Spleen (tissue), 13 donors: ENCODE measurements at places on chromosomes 16 and 17. TPM values are rescaled to one million over a fixed set of nuclear protein-coding genes. Genes with fewer than 3 reads are reported as not detected.
A peak's percentile ranks its signal among the peaks of the same experiment; 100 is the strongest.

ZG16B gene
- 3.8 TPM for total RNA-seq

CLEC18B gene
- total RNA-seq = not detected

GJD3 gene
- 13.3 TPM for total RNA-seq

COX6A2 gene
- not detected for total RNA-seq

GLIS2 gene
- total RNA-seq = 2.0 TPM

CES5A gene
- total RNA-seq = not detected

SLC16A6 gene
- 8.7 TPM for total RNA-seq

KRTAP9-2 gene
- not detected for total RNA-seq

KRTAP4-6 gene
- total RNA-seq = not detected

DNA sequence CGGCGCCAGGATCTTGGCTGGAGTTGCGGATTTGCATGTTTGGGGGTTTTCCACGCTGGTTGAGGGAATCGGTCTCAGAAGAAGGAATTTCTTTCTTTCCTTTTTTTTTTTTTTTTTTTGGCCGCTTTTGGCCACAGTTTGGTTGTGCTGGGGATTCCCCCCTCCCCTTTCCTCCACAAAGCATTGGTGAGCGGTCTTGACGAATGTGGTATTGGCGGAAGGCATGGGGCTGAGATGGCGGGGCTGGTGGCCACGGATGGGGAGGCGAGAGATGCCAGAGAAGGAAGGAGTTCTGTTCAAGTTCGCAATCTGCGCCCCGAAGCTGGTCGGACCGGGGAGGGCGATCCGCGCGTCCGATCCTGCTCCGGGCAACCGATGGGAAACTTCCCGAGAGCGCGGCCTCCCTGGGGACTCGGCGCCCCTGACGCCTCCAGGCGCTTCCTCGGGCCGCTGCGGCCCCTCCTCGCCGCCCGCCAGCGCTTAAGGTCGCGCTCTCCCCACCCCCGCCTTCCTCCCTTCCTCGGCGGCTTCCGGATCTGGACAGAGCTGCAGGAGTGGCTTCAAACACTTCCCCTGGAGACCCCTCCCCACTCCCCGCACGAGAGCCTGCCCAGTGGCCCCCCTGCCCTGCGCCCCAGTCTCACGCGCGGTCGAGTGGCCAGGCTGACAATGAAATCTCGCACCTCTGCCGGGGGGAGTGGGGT lies 43.2 kb downstream of the RAI1 start:
- DNase-seq = peak; percentile 83

GRCh38 chr16:47342055-47342454 lies 118.8 kb downstream of the ITFG1 start:
- no peak for DNase-seq

GRCh38 chr16:68414581-68414980 lies 33.7 kb downstream of the SMPD3 start:
- DNase-seq = no peak

DNA sequence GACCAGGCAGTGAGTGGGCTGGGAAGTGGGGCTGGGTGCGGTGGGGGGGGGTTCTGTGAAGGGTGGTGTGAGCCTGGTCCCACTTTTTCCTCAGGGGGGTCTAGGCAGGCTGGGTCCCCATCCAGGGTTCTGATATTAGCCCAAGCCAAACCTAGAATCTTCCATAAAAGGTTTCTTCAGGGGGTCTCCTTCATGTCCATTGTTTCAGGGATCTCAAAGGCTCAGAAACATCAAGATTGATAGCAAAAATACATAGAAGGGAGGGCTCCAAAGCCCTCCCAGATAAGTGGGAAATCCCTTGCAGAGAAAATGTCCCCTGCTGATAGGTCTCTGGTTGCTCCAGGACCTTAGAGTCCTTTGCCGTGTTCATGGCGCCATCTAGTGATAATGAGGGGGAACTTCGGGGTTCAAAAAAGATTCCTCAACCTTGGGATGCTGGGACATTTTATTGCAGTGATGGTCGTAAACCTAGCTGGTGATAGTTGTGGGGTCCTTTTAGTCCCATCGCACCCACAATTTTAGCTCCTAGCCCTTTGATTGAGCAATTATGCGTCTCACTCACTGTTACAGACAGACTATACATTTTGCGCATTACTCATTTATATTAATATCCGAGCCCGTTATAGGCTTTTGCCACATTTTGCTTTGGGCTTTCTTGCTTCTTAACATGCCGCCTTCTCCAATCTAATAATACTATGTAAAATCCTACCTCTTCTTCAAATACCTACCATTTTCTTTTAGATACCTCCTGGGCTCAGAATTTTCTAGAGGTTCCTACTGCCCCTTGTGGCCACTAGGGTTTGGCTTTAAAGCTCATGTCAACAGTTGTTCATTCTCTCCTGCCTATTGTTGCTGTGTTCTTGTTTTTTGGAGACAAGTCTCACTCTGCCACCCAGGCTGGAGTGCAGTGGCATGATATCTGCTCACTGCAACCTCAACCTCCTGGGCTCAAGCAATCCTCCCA lies 35.1 kb downstream of the IGF2BP1 start:
- DNase-seq = no peak

- DNase-seq = no peak
Measured at GRCh38 chr17:45742251-45742650, 41.9 kb upstream of the CRHR1 start.

- peak; percentile 75 for DNase-seq
Measured at GRCh38 chr16:1946495-1947368, 3.7 kb upstream of the MSRB1 start.

GRCh38 chr16:8708536-8708935 lies 34.1 kb downstream of the ABAT start:
- no peak for DNase-seq

- no peak for DNase-seq
Measured at GRCh38 chr17:33463887-33464286, 170.8 kb upstream of the ASIC2 start.

DNA sequence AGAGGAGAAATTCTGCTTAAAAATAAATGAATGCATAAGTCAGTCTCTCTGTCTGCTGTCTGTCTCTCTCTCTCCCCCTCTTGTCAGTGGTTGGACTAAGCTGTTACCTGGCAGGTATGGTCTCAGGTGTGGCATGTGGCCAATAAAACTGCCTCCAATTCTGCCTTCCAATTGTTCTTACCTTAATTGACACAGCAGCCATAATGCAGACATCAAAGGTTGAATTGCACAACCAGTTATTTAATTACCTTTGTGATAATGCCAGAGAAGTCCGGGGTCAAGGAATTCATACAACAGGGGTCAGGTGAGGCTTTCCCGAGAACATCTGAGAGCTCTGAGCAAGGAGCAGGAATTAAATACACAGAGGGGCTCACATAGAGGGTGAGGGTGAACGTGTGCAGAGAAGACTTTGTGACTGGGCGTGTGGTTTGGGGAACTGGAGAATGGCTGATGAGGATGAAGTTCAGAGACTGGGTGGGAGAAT lies 78.8 kb upstream of the CDYL2 start:
- DNase-seq = no peak

- DNase-seq = peak; percentile 79
Measured at GRCh38 chr16:86931410-86931941, 353.1 kb downstream of the FOXL1 start.

DNA sequence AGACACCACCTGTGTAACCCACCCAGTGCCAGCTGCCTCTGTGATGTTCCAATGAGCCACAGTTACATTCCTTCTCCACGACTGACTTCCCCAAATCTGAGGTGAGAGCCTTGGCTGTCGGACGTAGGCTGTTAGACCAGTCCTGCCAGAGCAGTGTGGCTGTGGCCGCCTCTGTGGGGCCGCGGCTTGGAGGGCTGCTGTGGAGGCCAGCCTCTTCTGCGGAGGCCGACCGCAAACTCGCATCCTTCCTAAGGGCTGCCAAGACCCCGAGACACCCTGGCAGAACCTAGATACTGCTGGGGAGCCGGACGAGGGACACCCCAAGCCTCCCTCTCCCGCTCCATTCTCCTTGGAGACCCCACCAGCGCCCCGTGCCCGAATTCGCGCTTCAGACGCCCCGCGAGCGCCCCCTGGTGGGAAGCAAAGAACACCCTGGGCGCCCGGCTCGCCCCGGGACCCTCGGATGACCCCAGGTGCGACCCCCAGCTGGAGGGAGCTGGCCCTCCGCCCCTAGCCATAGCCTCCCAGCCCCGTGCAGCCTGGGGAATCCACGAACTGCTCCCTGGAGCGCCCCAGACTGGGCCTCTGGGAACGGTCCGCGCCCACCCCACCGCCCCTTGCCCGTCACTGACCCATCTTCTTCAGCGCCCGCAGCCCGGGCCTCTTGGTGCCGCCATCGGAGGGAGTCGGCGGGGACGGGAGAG lies 547 bp downstream of the PLCD3 start:
- DNase-seq = peak; percentile 89

DNA sequence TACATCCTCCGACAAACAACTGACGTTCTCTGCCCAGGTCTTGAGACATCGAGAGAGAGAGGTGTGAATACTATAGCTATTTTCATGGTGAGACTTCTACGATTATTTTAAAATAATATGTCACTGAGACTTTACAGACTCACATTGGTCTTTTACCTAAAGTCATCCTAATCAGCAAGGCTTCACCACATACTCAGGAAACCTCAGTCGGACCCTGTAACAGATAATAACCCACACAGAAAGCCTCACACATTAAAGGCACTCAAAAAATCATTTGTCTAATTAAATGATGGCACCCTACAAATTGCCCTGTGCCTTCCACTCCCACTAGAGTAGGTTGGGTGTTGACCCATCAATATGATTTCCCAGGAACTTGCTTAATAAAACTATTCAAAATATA lies 19.8 kb upstream of the SLC39A11 start:
- DNase-seq = no peak

DNA sequence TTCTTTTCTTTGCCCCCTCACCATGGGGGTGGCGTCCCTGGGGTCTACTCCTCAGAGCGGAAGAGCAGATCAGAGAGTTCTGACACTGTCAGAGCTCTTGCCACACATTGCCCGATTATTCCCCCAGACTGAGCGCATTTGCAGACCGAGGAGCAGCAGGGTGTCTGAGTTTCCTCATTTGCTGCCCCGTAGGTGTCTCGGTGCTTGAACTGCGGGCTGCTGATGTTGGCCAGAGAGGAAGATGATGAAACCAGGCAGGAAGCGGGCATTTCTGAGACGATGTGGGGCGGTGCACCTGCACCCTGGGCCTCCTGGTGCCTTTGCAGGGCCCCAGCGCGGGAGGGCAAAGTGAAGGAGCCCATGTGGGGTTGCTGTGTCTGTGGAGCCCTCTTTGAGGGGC lies 55.2 kb downstream of the ARSG start:
- peak; percentile 95 for DNase-seq

GRCh38 chr16:65772134-65772732 lies 594.3 kb upstream of the CDH5 start:
- no peak for DNase-seq

DNA sequence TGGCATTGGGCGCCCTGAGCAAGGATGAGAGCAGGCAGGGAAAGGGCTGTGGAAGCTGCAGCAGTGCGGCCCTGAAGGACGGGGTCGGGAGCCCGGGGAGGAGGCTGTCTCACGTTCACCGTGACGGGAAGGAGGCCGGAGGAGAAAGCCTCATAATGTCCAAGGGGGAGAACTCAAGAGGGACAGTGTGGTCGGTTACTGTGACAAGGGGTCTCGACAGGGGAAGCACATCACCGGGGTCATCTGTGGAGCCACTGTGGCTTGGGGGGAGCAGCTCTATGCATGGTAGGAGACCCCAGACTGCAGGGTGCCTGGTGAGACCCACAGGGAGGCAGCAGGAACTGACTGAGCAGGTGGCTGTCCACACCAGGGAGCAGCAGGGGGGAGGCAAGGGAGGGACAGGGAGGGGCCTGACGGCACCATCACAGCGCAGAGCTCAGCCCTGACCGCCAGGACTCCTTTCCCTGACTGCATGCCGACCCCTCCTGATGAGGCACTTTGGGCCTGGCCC lies 154.6 kb upstream of the CHMP6 start:
- DNase-seq = peak; percentile 66

DNA sequence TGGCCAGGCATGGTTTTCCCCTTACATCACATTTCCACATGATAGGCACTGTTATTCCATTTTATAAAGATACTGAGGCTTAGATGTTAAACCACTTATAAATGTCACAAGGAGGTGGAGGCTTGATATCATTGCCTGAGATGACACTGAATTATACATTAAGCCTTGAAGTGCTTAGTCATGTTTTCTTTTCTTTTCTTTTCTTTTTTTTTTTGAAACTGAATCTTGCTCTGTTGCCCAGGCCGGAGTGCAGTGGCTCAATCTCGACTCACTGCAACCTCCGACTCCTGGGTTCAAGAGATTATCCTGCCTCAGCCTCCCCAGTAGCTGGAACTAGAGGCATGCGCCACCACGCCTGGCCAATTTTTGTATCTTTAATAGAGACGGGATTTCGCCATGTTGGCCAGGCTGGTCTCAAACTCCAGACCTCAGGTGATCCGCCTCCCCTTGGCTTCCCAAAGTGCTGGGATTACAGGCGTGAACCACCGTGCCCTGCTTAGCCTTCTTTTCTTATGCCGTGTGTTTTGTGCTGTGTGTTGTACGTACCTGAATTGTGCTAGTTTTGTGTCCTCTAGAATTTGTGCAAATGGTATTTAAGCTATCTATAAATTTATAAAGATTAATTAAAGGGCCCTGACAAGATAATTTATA lies 1.2 kb downstream of the DNAJA3 start:
- no peak for DNase-seq

- DNase-seq = no peak
Measured at GRCh38 chr17:18981642-18982424, 22.7 kb downstream of the FAM83G start.

DNA sequence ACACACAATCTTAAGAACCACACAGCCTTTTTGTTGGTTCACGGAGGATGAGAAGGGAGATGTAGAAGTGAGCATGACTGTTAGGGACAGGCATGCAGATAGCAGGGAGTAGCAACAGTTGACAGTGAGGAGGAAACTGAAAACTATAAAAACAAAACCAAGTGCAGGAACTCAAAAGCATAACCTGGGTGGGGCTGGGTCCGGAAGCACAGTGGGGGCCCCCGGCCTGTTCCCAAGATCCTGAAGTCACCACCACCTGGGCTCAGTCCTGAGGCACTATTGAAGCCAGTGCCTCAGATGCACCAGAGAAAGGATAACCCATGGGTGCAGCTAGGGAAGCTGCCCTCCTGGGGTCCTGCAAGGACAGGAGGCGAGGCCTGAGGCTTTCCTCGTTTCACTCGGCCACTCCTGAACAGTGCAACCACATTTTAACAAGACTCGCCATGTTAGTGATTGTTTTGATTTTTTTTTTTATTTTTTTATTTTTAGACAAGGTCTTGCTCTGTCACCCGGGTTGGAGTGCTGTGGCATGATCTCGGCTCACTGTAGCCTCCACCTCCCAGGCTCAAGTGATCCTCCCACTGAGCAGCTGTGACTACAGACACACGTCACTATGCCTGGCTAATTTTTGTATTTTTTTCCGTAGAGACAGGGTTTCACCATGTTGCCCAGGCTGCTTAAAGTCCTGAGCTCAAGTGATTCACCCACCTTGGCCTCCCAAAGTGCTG lies 27.7 kb upstream of the CBX4 start:
- DNase-seq = peak; percentile 55

DNA sequence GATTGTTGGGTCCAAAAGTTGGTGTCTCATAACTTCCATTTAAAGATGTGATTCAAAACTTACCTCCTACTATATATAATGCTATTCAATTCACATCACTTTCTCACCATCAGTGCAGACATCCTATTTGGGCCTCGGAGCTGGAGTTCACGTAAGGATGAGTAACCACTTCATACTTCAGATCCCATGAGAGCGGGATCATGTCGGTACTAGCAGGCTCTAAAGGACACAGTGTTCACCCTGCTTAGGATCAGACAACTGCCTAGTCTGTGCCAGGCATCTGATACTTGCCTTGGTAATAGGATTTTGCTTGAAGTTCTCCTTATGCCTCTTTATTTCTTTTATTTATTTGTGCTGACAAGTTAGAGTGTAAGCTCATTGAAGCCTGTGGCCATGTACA lies 39.5 kb downstream of the RBFOX1 start:
- no peak for DNase-seq

GRCh38 chr17:17710728-17711541 lies 29.7 kb downstream of the RAI1 start:
- DNase-seq = no peak
